ENCODE measurements at places on chromosomes 2 and 18. TPM values are rescaled to one million over a fixed set of nuclear protein-coding genes. Genes with fewer than 3 reads are reported as not detected.
A peak's percentile ranks its signal among the peaks of the same experiment; 100 is the strongest.

Gene SETBP1
- total RNA-seq = 1.6 TPM

Gene LOXHD1
- total RNA-seq = 0.08 TPM

Gene REG3A
- not detected for total RNA-seq

Gene ERBB4
- total RNA-seq = not detected

Gene MTCL1
- 0.13 TPM for total RNA-seq

- no peak overlapping the region for H3K27ac ChIP-seq
- peaks cover 10% of the 10 kb centered on the region for H3K27me3 ChIP-seq
- H3K36me3 ChIP-seq = no peaks in the 10 kb centered on the region
Observed at GRCh38 chr2:48934807-48935206, 179.3 kb upstream of the LHCGR start.

DNA sequence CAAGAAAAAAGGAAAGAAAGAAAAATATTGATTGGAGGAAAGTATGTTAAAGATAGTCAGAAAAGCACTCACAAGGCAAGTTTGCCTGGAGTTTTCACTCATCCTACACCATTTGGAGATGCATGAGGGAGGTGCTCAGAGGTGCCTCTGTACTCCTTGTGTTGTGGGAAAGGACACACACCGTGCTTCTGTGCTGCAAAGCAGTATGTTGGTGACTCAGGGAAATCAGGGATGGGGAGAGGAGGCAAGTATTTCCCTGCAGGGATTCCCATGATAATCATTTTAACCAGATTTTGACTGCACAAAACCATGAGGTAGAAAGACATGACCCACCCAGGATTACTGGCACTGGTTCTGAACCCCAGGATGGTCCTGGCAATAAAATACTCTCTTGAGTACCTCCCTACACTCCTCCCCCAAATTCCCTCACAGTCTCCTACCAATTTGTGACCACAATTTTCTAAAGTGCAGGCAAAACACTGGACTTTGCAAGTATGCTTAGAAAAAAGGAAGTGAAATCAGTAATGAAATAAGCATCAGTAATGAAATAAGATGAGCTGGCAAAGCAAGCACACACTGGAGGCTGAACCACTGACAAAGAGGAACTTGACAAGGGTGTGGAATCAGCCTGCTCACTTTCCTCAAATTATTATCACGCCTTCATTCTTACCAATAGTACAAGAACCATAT is 155.5 kb upstream of the ACVR2A start:
- H3K4me3 ChIP-seq = no peak overlapping the region
- no peaks in the 10 kb centered on the region for H3K36me3 ChIP-seq
- H3K27me3 ChIP-seq = peaks cover 3% of the 10 kb centered on the region
- no peaks in the 10 kb centered on the region for H3K4me1 ChIP-seq
- no peak overlapping the region for H3K27ac ChIP-seq
- no peak for DNase-seq

- peaks cover 32% of the 10 kb centered on the region for H3K27me3 ChIP-seq
- H3K27ac ChIP-seq = peak overlapping the region; percentile 96
- peaks cover 12% of the 10 kb centered on the region for H3K4me1 ChIP-seq
- peak overlapping the region; percentile 94 for H3K4me3 ChIP-seq
- DNase-seq = no peak
Observed at GRCh38 chr2:54723996-54724559, 616 bp downstream of the EML6 start.

GRCh38 chr2:223994562-223995162 is 37.4 kb downstream of the MRPL44 start:
- H3K4me3 ChIP-seq = no peak overlapping the region
- H3K27ac ChIP-seq = no peak overlapping the region
- DNase-seq = no peak
- peaks cover 2% of the 10 kb centered on the region for H3K4me1 ChIP-seq
- no peaks in the 10 kb centered on the region for H3K27me3 ChIP-seq

DNA sequence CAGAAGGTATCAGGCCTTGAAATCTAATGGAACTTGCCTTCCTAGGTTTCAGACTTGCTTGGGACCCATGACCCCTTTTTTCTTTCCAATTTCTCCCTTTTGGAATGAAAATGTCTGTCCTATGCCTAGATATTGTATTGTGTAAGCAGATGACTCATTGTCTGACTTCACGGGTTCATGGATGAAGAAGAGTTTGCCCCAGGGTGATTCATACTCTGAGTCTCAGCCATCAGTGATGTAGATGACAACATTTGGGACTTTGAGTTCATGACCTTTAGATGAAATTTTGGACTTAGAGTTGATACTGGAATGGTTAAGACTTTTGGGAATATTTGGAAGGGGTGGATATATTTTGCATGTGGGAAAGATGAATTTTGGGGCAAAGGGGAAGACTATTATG is 11.2 kb upstream of the SCYGR5 start:
- no peak overlapping the region for H3K27ac ChIP-seq
- no peaks in the 10 kb centered on the region for H3K27me3 ChIP-seq
- no peaks in the 10 kb centered on the region for H3K36me3 ChIP-seq

- H3K27me3 ChIP-seq = peaks cover 1% of the 10 kb centered on the region
- no peaks in the 10 kb centered on the region for H3K36me3 ChIP-seq
- no peak for DNase-seq
- H3K27ac ChIP-seq = no peak overlapping the region
- no peak overlapping the region for H3K4me3 ChIP-seq
Observed at GRCh38 chr2:154709215-154709614, 10.7 kb downstream of the KCNJ3 start.

DNA sequence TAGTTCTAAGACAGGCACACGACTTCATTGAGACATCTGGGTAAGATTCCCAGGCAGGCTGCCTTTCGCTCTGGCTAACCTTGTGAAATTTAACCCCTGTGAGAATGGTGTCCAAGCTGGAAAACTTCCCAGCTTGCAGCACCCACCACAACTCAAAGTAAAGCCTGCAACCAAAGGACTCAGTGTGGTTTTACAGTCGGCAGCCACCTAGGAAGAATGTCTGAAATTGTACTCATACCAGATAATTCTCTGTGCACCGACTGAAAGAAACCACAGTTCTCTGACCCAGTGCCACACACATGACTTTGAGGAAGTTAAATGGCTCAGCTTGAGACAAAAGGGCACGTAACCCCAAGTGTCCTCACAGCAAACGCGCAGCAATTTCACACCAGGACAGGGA is 125.7 kb downstream of the RBMS1 start:
- peaks cover 47% of the 10 kb centered on the region for H3K4me1 ChIP-seq
- H3K27ac ChIP-seq = peak overlapping the region; percentile 34
- H3K4me3 ChIP-seq = peak overlapping the region; percentile 56
- DNase-seq = no peak
- H3K27me3 ChIP-seq = no peaks in the 10 kb centered on the region

DNA sequence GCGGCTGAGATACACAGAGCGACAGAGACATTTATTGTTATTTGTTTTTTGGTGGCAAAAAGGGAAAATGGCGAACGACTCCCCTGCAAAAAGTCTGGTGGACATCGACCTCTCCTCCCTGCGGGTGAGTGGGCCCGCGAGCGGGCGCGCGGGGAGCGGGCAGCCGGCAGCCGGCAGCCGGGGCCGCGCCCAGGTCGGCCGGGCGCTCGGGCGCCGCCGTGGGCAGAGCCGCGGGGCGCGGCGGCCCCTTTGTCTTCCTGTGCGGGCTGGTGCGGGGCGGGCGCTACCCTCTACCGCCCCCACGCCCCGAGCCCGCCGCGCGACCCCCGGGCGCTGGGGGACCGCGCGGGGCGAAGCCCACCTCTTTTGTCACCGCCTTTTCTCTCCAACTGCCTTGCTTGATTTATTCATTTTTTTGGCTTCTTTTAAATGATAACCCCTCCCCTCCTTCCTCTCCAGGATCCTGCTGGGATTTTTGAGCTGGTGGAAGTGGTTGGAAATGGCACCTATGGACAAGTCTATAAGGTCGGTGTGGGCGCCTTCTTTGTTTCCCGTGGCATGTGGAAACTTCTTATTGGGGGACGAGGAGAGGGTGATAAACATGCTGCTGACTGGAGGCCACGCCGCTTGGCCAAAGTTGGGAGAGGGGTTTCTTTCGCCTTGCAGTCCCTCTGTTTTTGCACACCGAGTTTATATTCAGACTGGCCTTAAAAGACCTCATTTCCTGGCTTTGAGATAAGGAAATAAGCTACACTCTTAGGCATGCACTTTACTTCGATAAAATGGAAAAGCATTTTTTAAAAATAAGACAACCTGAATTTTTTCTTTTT is 722 bp downstream of the MAP4K4 start:
- no peak overlapping the region for H3K4me3 ChIP-seq
- peaks cover 42% of the 10 kb centered on the region for H3K4me1 ChIP-seq
- peaks cover 9% of the 10 kb centered on the region for H3K36me3 ChIP-seq
- peak; percentile 35 for DNase-seq
- no peak overlapping the region for H3K27ac ChIP-seq

DNA sequence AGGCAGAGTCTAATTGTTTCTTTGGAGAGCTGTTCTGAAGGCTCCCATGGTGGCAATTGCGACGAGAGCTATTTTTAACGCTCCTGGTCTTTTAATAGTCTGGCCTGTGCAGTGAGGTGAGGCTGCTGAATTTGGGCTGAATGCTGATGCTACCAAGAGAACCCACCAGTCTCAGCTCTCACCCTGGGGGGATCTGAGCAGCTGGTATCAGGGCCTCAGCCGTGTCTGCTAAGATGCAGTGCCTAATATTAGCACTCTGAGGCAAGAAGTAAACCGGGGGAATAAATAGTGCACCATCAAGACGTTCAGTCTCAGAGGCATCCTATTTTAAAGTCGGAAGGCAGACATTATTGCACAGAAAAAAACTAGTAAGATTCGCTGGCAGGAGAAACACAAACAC is 214.8 kb upstream of the PID1 start:
- H3K27me3 ChIP-seq = peaks cover 7% of the 10 kb centered on the region
- no peak for DNase-seq
- peaks cover 5% of the 10 kb centered on the region for H3K36me3 ChIP-seq

GRCh38 chr2:114076961-114077360 is 187.1 kb downstream of the ACTR3 start:
- H3K4me1 ChIP-seq = no peaks in the 10 kb centered on the region
- H3K4me3 ChIP-seq = no peak overlapping the region
- no peak overlapping the region for H3K27ac ChIP-seq
- H3K27me3 ChIP-seq = peaks cover 16% of the 10 kb centered on the region

DNA sequence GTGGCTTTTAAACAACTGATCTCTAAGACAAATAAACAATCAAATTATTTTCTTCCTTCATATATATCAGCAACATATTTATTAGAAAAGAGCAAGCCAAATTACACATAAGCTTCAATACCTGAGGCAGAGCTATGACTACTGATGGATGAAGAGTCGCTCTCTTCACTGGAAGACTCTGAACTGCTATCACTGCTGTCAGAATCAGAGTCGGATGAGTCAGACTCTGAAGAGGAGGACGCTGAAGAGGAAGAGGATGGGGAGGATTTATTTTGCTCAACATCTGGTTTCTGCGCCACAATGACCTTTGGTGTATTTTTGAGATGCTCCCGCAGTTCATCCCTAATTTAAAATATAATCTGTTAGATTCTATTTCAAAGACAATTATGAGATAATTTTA is 56.7 kb downstream of the CWC22 start:
- no peak for DNase-seq
- H3K4me3 ChIP-seq = no peak overlapping the region
- H3K36me3 ChIP-seq = peaks cover 33% of the 10 kb centered on the region
- H3K27me3 ChIP-seq = no peaks in the 10 kb centered on the region
- H3K27ac ChIP-seq = no peak overlapping the region
- no peaks in the 10 kb centered on the region for H3K4me1 ChIP-seq

DNA sequence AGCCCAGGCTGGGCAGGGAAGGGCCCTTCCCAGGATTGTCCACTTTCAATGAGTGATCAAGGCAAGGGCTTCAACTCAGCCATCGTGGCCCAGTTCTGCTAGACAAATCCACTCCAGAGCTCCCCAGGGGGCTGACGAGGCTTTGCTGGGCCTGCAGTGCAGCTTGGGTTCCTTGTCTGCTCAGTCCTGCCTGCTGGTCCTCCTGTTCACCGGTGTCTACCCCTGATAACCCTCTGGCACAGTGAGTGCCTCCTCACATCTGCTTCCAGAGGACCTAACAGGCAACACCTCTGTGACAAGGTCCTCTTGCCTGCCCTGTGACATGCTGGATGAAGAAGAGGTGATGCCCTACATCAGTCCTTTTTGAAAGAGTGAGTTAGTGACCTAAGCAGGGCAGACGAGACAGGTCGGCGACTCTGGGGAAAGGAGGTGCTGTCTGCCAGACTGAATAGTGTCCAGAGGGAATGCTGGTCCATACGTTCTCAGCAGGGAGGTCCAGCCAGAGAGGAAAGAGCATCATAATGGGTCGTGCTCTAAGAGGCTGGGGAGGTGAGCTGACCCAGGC is 20.9 kb upstream of the KCNF1 start:
- no peaks in the 10 kb centered on the region for H3K36me3 ChIP-seq
- H3K4me3 ChIP-seq = no peak overlapping the region
- H3K27me3 ChIP-seq = peaks cover 18% of the 10 kb centered on the region
- no peak overlapping the region for H3K27ac ChIP-seq

DNA sequence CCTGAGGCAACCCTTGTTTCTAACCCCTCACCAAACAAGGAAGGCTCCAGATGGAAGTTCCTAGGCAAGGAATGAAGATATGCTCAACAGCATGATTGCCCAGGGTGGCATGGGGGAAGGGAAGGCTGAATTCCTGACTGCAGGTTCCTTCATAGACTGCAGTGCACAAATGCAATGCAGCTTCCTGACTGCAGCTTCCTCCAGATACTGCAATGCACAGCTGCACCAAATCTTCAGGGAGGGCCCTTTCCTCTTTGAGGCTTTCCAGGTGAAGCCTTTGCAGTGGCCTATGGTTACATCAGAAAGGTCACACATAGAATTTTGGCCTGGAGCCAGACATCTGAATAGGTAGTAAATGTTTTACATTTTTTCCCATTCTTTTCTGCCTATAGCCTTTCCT is 58.8 kb upstream of the DYNAP start:
- no peak for DNase-seq
- H3K4me3 ChIP-seq = no peak overlapping the region
- peaks cover 21% of the 10 kb centered on the region for H3K27me3 ChIP-seq

DNA sequence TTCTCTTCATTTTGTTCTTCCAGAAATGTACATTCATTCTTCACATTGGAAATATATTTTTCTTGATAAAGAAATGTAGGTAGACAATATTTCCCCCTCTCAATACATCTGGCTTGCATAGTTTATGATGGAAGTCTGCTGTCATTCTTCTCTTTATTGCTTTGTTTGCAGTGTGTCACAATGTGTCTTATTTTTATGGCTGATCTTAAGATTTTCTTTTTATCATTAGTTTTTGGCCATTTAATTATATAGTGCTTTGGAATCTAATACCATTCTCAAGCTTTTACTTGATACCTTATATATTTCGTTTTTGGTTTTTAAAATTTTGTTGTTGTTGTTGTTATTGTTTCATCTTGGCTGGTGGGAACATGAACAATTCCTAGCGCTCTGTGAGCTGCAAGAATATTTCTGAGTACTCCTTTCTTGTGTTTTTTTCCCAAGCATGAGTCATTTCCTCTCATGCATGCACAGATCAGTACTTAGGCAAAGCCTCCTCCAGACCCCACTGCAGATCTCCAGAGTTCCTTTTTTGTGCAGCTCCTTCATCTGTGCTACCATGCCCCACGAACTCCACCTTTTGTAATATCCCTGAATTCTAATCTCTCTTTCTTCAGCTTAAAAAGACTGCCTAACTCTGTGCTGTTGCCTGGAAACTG is 13.7 kb upstream of the MMADHC start:
- no peaks in the 10 kb centered on the region for H3K27me3 ChIP-seq
- H3K4me1 ChIP-seq = peaks cover 20% of the 10 kb centered on the region
- peak overlapping the region; percentile 43 for H3K27ac ChIP-seq

GRCh38 chr2:179843541-179843940 is 17.9 kb downstream of the ZNF385B start:
- H3K27me3 ChIP-seq = peaks cover 2% of the 10 kb centered on the region
- H3K27ac ChIP-seq = no peak overlapping the region
- H3K4me3 ChIP-seq = no peak overlapping the region
- H3K4me1 ChIP-seq = no peaks in the 10 kb centered on the region
- no peak for DNase-seq
- no peaks in the 10 kb centered on the region for H3K36me3 ChIP-seq

All from naive thymus-derived CD8-positive, alpha-beta T cell (primary cell).